ENCODE measurements at places on chromosomes 16 and 17.

GRCh38 chr17:7577327-7578199 is 1.9 kb upstream of the CD68 start:
- no peak for DNase-seq

DNA sequence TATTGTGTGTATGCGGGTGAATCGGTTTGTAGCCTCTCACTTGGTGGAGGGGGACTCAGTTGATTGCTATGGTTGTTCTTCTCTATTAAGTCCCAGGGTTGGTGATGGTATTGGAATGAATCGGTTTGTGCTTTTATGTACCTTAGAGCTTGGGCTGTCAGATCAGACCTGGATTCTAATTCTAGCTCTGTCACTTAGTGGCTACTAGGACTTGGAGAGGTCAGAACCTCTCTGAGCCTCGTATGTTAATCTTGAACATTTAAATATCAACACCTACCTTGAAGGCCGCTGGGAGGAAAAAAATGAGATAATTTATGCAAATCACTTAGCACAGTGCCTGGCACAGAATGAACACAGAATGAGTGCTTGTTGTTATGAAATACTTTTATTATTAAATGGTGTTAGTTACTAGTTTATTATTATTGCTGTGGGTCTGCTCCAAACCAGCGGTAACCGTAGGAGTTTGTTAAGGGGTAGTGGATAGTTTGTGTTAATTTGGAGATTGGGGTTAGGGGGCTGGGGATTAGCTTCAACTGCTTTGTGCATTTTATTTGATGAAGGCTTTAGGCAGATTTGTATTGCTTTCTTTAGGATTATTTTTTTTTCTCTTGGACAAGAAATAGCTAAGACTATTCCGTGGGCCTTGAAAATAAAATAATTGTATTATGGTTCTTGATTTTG is 3.5 kb downstream of the KDM6B start:
- no peak for DNase-seq

DNA sequence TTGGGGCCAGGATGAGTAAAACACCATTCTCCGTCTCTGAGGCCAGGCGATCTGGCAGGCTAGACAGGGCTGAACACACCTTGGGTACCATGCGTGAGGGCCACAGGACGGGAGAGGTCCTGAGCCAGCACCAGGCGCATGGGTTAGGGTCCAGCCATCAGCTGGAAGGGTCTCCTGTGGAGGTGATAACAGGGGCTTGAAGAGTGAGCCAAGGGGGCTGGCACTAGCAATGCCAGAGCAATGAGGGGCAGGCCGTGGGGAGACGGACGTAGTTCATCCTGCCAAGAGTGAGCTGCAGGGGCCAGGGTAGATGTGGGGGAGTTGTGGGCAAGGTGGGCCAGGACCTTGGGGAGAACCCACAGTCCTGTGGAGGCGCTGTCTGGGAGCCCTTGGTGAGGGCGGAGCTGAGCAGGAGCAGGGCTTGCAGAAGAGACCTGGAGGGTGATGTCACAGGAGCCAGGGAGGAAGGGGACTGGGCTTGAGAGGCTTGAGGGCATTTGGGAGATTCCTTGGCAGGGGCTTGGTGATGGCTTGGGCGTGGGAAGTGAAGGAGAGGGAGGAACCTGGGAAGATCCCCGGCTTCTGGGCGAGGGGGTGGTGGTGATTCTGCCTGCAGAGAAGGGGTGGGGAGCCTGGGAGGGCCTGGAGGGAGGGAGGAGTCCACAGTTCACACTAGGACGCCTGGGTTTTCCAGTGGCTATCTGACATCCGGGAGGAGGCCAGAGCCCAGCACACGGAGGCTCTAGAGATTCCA is 6.3 kb upstream of the NPTX1 start:
- DNase-seq, result peak; percentile 55

- DNase-seq, result no peak
These were observed 9.1 kb downstream of the PSMB3 start for GRCh38 chr17:38761612-38762011.

DNA sequence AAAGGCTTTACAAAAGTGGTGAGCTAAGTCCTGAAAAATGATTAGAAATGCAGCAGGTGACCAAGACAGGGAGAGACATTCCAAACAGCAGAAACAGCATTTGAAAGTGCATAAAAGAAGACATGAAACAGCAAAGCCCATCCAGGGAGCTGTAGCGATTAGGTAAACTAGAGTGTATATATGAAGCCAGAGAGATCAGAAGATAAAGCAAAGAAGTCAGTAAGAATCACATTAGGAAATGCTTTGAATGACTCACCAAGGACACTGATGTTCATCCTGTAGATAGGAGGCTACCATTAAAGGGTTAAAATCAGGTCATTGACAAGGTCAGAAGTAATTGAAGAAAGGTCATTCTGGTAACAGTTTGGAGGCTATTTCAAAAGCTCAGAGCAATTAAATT is 27.6 kb upstream of the VAT1L start:
- no peak for DNase-seq

- no peak for DNase-seq
These were observed 1.5 kb downstream of the SRCAP start for GRCh38 chr16:30700491-30700890.

GRCh38 chr17:67636834-67637520 is 80.8 kb upstream of the NOL11 start:
- no peak for DNase-seq
